ENCODE measurements at places on chromosomes 2 and 18. TPM values are rescaled to one million over a fixed set of nuclear protein-coding genes. Genes with fewer than 3 reads are reported as not detected.

The GCC2 gene
- 14.1 TPM for total RNA-seq

The TMEM18 gene
- 16.1 TPM for total RNA-seq

The FBLN7 gene
- total RNA-seq, result 0.47 TPM

The MSTN gene
- total RNA-seq, result 0.16 TPM

The TCF23 gene
- not detected for total RNA-seq

The NDUFS1 gene
- total RNA-seq, result 123 TPM

The SLC8A1 gene
- 82.7 TPM for total RNA-seq

Measured in bronchial smooth muscle cell (primary cell).